ENCODE measurements at places on chromosomes 13 and 19.

DNA sequence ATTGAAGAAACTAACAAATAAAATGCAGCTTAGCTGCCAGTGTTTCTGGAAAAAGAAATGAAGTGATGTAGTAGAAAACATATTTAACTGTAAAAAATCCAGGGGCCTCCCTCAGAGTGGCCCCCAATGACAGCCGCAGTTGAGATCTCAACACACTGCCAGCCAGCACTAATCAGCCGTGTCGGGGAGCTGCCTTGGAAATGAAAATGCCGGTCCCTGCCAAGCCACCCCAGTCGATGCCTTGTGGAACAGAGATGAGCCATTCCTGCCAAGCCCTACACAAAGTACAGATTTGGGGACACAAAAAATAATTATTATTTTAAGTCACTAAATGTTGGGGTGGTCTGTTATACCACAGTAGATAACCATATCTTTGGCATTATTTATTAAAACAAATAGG, 1342.4 kb downstream of the EFNB2 start:
- no peak for DNase-seq

GRCh38 chr13:110293649-110294048, 13.3 kb downstream of the COL4A1 start:
- no peak for DNase-seq

DNA sequence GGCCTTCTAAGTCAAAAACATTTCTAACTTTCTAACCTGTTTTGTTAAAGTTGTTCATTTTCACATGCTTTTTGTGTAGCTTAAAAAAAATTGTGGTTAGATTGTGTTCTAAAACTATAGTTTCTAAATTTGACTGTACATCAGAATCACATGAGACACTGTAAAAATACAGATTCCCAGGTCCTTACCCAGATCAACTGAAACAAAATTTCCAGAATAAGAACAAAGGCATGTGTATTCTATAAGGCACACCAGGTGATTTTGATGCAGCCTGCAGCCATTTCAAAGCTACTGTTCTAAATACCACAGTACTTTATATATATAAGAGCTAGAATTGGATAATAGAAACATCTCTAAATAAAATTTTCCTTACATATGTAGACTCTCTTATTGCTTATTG, 29.1 kb downstream of the INTS6 start:
- no peak for DNase-seq

DNA sequence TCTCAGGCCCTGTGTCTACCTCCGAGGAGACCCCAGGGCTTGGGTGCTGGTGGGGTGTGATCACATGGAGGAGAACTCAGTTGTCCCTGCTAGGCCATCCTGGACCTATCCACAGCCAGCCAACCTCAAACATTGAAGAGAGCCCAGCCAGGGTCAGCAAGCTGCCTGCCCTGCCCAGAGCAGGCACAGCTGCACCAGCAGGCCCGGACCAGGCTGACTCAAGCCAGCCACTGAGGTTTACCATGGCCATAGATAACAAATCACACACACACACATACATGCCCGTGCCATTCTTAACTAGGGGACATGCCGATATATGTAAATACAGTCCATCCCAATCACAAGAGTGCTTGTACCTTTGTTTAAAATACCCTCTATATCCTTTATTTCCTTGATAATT, 8.1 kb downstream of the ARHGEF7 start:
- DNase-seq, result no peak

DNA sequence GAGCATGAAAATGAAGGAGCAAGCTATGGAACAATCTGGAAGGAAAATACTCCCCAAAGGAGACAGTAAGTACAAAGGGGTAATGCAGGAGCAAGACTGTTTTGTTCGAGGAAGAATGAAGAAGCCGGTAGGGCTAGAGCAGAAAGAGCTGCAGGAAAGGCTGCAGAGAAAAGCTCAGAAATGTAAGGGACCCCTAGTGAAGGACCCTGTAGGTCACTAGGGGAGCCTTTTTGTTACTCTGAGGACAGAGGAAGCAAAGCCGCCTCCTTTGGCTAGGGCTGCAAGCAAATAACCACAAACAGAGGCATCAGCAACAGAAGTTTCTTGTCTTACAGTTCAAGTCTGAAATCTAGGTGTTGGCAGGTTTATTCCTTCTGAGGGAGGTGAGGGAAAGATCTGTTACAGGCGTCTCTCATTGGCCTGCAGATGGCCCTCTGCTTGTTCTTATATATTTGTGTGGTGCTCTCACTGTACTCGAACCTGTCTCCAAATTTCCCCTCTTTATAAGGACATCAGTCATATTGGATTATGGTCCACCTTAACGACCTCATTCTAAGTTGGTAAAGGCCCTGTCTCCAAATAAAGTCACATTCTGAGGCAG, 362.3 kb downstream of the COG6 start:
- no peak for DNase-seq

DNA sequence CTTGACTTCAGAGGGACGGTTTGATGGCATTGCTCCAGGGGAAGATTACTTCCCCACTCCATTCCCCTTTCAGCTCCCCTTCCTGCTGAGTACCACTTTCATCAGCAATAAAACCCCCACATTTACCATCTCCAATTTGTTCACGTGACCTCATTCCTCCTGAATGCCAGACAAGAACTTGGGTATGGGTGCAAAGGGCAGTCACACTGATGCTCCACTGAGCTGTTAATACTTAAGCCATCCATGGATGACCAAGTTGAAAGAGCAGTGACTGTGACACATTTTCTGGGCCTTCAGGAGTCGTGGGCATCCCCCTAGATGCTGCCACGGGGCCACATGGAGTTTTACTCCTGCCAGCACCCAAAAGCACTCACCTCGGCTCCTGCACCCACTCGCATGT, 93.1 kb downstream of the STOML3 start:
- DNase-seq, result no peak

DNA sequence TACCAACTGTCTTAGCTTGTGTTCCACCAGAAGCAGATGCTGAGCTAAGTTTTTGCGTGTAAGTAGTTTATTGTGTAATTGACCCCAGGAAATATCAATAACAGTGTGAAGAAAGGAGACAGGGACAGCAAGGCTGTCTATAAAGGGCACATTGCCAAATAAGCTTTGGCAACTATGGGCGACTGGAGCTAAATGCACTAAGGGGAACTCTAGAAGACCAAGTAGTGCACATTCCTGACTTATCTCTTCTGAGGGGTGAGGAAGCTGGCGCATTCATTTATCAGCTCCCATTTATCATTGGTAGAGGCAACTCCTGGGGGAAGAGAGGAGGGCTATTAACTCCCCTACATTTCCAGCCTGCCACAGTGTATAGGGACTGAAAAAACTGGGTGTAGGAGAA, 135.0 kb downstream of the DLEU7 start:
- DNase-seq, result no peak

DNA sequence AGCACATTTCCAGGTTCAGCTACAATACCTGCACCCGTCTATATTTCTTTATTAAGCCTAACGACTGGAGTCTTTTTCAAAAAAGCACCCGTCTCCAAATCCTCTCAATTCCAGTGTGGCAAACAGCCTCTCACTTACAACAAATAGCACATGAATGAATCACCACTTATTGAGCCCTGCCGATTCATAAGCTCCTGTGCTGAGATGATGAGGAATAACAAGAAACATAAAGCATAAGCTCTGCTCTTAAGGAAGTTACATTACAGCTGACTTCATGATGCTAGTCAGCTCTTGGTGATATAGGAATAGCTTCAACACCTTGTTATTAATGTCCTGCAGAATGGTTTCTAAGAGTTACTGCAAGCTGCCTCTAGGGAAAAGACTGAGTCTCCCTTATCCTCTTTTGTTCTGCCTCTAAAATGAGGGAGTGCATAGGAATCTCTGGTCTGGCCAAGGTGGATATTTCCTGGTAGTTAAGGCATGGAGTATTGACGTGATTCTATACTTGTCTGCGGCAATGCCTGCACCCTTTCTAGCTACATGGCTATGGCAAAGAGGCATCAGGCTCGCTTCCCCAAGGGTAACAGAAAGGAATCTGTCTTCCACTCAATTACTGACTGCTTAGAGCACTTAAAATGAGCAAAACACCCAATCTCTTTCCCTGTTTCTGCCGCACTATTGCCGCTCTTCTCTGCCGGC, 195.7 kb downstream of the KLF12 start:
- no peak for DNase-seq

- DNase-seq, result peak; percentile 74
Observed at GRCh38 chr19:42132851-42133528, 744 bp upstream of the POU2F2 start.

GRCh38 chr13:106034201-106034600, 501.3 kb downstream of the EFNB2 start:
- DNase-seq, result no peak

DNA sequence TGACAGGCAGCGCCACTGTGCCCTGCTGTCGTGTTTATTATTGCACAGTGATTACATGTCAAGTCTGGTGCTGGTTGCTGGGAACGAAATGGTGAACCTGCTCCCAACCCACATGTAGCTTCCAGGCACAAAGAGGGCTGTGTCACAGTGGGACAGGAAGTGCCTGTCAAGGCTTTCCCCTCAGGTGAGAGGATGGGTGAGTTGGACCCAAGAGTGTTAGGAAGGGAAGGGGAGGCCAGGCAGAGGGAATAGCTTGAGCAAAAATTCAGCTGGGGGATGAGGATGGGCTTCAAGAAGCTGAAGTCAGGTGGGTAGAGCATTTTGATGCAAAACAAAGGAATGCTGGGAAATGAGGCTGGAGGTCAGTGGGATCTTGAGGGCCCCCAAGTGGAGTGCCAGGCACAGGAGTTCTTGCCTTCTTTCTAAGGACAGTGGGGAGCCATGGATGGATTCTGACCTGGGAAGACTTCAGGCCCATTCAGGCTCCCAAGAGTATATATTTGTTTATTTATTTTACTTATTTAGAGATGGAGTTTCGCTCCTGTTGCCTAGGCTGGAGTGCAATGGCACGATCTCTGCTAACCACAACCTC, 8.5 kb upstream of the QTRT1 start:
- no peak for DNase-seq

GRCh38 chr13:51549050-51549449, 35.2 kb upstream of the WDFY2 start:
- no peak for DNase-seq

GRCh38 chr13:41674246-41674645, 216.9 kb downstream of the RGCC start:
- no peak for DNase-seq

- no peak for DNase-seq
Observed at GRCh38 chr13:72163678-72164077, 296.7 kb upstream of the DACH1 start.

DNA sequence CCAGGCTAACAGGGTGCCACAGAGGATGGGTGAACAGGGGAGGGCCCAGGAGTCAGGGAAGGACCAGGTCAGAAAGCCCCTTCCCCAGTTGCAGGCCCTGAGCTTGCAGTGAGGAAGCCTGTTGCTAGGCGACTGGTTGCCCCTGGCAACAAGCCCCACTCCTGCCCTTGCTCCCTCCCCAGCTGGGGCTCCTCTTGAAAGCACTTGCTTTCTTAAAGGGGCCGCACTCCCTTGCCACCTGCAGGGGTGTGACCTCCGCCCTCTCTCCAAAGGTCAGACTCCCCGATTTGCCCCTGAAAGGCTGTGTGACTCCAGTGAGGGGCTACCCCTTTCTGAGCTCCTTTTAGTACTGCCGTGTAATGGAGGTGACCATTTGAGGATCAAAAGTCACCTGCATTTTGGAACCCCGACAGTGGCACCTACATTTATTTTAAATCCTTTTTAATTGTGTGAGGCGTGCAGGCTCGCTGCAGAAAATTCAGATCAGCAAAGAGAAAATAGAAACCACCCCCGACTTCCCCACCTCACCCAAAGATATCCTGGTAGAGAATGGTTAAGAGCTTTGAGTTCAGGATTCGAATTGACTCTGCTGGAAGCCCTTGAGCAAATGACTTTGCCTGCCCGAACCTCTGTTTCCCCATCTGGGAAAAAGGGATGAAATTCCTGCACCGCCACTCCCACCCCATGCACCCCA, 4.8 kb downstream of the FCHO1 start:
- no peak for DNase-seq

GRCh38 chr13:98466634-98467236, 110.2 kb downstream of the STK24 start:
- DNase-seq, result peak; percentile 35

DNA sequence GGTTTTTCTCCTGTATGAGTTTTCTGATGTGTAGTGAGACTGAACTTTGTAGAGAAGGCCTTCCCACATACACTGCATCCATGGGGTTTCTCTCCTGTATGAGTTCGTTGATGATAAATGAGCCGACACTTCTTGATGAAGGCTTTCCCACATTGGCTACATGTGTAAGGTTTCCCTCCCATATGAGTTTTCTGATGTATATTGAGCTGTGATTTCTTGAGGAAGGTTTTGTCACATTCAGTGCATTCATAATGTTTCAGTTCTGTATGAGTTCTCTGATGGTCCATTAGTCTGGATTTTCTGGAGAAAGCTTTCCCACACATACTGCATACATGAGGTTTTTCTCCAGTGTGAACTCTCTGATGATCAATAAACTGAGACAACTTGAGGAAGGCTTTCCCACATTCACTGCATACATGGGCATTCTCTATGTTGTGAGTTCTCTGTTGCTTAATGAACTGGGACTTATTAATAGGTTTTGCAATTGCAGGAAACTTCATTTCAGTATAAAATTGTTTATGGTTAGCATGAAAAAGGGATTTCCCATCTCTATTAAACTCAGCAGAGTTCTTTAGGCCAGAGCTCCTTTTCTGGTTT, 7.5 kb upstream of the ZNF350 start:
- no peak for DNase-seq

- no peak for DNase-seq
Observed at GRCh38 chr13:51422484-51422883, 30.4 kb downstream of the INTS6 start.

GRCh38 chr13:52899206-52899605, 50.8 kb upstream of the PCDH8 start:
- DNase-seq, result no peak

- no peak for DNase-seq
Observed at GRCh38 chr19:47729468-47729798, 15.9 kb upstream of the NOP53 start.

DNA sequence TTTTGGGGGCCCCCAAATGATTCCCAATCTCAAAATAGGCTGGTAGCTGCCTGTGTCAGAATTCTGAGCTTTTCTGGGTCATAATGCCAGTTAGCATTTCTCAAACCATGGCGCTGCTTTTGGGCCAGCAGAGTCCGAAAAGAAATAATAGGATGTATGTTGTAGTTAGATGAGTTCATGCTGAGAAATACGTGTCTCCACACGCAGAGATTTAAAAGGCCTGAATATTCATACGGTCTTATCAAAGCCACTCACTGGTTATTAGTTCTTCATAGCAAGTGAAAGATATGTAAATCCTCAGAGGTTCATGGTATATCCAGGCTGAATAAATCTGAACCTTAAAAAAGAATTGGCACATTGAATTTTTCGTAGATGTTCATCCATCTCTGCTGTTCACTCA, 124.5 kb downstream of the SHISA2 start:
- no peak for DNase-seq

Data from stimulated activated naive CD4-positive, alpha-beta T cell treated with Interleukin-2 at 50 U/mL for 16 hours (primary cell).